Ascending aorta (tissue), 2 donors: ENCODE measurements at places on chromosomes 4 and X.

DNA sequence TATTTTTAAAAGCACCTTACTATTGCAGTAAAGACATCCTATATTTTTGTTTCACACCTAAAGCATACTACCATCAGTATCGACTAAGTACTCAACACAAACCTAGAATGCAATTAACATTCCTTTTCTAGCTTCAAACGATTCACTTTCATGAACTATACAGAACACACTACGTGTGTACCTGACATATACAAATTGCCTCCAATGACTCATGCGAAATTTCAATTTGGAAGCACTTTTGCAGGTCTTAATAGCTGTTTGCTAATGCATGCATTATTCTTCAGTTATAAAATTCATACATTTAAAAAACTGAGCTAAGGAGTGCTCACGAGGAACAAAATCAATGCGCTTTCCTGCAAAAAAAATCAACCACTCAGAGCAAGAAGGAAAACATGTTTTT, 19.7 kb upstream of the GPM6B start:
- no peak overlapping the region for H3K4me3 ChIP-seq
- H3K27ac ChIP-seq, result no peak overlapping the region
- no peaks in the 10 kb centered on the region for H3K36me3 ChIP-seq
- no peaks in the 10 kb centered on the region for H3K4me1 ChIP-seq
- no peak for DNase-seq

GRCh38 chr4:97370568-97370967, 772.7 kb downstream of the STPG2 start:
- no peaks in the 10 kb centered on the region for H3K36me3 ChIP-seq
- DNase-seq, result no peak
- H3K4me1 ChIP-seq, result no peaks in the 10 kb centered on the region
- H3K4me3 ChIP-seq, result no peak overlapping the region
- no peak overlapping the region for H3K27ac ChIP-seq
- H3K27me3 ChIP-seq, result no peaks in the 10 kb centered on the region

DNA sequence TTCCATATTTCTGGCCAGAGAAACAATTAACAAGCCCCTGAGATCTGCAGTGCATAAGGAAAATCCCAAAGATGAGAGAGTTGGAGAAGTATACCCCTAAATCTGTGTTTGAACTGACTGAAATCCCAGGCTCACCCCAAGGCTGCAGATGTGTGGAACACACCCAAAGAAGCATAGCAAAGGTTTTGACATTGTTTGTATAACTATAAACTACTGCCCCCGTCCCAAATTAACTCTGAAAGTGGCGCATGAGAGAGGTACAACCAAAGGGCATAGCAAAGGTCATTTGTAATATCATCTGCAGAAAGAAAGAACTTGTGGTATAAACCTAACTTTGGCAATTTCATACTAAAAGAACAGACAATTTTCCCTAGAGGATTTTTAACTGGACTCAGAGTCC, 157.9 kb downstream of the DCAF12L1 start:
- no peak overlapping the region for H3K4me3 ChIP-seq
- H3K4me1 ChIP-seq, result no peaks in the 10 kb centered on the region
- no peaks in the 10 kb centered on the region for H3K36me3 ChIP-seq

DNA sequence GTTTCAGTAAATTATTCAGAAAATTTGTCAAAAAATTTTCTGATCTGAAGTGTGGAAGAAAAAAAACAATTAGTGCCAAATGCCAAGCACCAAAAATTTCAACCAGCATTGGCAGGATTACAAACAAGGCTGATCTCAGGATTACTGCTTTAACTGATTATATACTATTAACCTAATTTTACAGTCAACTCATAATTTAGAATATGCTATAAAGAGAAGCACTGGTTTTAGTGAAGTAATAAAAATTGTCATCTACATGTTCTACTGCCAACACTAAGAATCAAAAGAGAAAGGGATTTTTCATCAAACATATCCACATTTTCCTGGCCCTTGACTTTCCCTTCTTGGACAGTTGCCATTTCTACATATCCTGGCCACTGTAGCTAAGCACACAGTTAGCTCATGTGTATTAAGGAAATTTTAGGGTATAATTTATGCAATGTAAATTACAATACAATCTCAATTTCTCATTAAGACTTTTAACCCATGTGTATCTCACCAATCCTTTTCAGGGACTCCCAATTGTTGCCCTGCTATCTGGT, 33.8 kb downstream of the THOC2 start:
- no peak overlapping the region for H3K4me3 ChIP-seq
- DNase-seq, result no peak
- no peaks in the 10 kb centered on the region for H3K36me3 ChIP-seq

DNA sequence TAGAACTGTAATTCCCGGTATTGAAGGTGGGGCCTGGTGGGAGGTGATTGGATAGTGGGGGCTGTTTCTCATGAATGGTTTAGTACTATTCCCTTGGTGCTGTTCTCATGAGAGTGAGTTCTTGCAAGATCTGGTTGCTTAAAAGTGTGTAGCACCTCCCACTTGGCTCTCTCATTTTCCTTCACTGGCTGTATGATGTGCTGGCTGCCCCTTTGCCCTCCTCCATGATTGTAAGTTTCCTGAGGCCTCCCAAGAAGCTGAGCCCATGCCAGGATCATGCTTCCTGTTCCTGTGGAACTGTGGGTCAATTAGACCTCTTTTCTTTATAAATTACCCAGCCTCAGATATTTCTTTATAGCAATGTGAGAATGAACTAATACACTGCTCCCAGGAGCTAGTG, 8.7 kb downstream of the ANXA10 start:
- no peaks in the 10 kb centered on the region for H3K36me3 ChIP-seq
- H3K4me3 ChIP-seq, result no peak overlapping the region
- H3K27ac ChIP-seq, result no peak overlapping the region
- DNase-seq, result no peak

- no peaks in the 10 kb centered on the region for H3K27me3 ChIP-seq
- H3K4me3 ChIP-seq, result no peak overlapping the region
- DNase-seq, result no peak
- H3K36me3 ChIP-seq, result no peaks in the 10 kb centered on the region
- no peaks in the 10 kb centered on the region for H3K4me1 ChIP-seq
- no peak overlapping the region for H3K27ac ChIP-seq
Measured at GRCh38 chr4:23373261-23373660, 516.6 kb downstream of the PPARGC1A start.

GRCh38 chr4:8099981-8100464, 58.6 kb downstream of the ABLIM2 start:
- peaks cover 27% of the 10 kb centered on the region for H3K36me3 ChIP-seq
- H3K27ac ChIP-seq, result no peak overlapping the region
- no peak overlapping the region for H3K4me3 ChIP-seq
- H3K27me3 ChIP-seq, result no peaks in the 10 kb centered on the region

GRCh38 chr4:118367361-118367760, 14.6 kb upstream of the PRSS12 start:
- no peak overlapping the region for H3K27ac ChIP-seq
- H3K4me3 ChIP-seq, result no peak overlapping the region
- H3K4me1 ChIP-seq, result no peaks in the 10 kb centered on the region
- no peak for DNase-seq
- H3K27me3 ChIP-seq, result no peaks in the 10 kb centered on the region
- H3K36me3 ChIP-seq, result no peaks in the 10 kb centered on the region

DNA sequence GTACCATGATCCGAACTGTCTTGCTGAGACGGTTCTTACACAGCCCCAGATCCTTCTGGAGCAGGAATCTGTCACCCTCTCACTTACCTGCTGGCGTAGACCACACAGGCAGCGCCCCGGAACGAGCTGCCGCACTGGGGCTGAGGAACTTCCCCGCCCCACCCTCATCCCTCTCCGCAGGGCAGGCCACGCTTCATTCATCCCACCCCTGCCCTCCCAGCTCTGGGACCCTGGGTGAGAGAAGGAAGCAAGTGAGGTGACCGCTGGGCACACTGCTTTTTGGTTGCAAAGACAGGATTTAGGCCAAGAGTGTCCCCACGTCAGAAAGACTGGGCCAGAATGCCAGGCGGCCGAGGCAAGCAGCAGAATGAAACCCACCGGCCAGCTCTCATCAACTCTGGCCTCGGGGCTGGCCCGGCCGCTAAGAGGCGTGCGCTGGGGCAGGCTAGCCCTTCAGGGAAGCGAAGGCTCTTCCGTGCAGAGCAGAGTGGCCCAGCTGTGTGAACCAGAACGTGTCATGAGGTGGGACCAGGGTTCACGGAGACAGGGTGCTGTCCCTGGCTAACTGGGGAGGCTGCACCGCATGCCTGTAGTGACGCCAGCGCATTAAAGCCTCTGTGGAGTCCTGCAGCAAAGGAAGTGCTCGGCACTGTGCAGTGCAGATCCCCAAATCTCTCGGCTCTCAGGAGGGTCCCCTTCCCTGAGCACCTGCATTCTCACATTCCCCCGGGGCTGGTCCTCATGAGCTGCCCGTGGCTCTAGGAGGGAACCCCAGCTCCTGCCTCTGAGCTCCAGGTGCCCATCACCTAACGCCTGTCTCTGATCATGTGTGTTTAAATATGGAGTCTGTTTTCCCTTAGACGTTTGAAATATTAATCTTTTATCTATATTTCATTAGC, 6.4 kb downstream of the LRPAP1 start:
- no peak overlapping the region for H3K27ac ChIP-seq
- H3K4me3 ChIP-seq, result no peak overlapping the region
- no peaks in the 10 kb centered on the region for H3K27me3 ChIP-seq
- peaks cover 51% of the 10 kb centered on the region for H3K36me3 ChIP-seq
- H3K4me1 ChIP-seq, result peaks cover 3% of the 10 kb centered on the region
- no peak for DNase-seq

DNA sequence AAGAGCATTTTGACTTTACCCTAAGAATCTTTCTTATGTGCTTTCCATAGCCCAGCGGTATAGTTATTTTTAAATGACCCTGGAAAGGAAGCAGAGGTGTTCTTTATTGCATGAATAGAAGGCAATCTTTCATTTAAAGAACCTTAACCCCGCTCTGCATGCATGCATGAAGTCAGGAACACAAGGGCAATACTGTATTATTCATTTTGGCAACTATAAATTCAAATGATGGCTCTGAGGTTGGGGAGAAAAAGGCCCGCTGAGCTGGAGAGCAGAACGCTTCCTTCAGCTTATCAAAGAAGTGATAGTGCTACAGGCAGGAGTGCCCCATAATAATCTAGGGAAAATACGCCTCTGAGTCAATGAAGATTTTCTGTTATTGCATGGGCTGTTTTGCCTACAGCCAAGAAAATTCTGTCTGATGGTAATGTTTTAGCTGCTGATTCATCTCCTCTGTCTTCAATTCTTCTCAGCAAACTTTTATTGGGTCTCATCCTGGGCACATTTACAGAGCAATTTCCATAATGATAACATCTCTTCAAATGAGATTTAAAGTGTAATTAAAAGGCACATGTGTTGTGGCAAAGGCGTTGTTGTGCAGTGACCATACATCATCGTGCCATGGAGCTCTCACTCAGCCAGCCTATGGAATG, 452.2 kb upstream of the FTHL17 start:
- no peaks in the 10 kb centered on the region for H3K36me3 ChIP-seq
- no peaks in the 10 kb centered on the region for H3K4me1 ChIP-seq
- H3K4me3 ChIP-seq, result no peak overlapping the region
- H3K27me3 ChIP-seq, result no peaks in the 10 kb centered on the region
- DNase-seq, result no peak

GRCh38 chr4:37528166-37528885, 157.8 kb downstream of the RELL1 start:
- H3K27ac ChIP-seq, result no peak overlapping the region
- H3K36me3 ChIP-seq, result no peaks in the 10 kb centered on the region
- no peaks in the 10 kb centered on the region for H3K27me3 ChIP-seq
- no peaks in the 10 kb centered on the region for H3K4me1 ChIP-seq

DNA sequence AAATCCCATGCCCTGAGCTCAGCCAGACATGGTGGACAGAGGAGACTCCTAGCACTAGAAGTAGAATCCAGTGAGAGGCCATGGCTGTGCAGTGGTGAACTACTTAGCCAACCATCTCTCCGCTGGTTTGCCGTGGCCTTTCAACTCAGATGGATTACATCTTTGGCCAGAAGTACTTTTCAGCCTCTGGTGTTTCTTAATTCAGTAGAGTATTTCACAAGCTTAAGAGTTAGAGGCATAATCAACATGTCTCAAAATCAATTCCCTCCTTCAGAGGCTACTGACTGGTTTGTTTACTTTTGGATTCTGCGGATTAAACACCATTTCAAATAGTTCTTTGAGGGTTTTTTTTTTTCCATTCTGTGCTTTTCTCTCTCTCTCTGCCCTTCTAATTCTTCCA, 91.1 kb upstream of the PGRMC2 start:
- no peaks in the 10 kb centered on the region for H3K27me3 ChIP-seq
- no peak for DNase-seq
- no peak overlapping the region for H3K4me3 ChIP-seq
- H3K4me1 ChIP-seq, result no peaks in the 10 kb centered on the region
